ENCODE measurements at places on chromosomes 2 and 18.

DNA sequence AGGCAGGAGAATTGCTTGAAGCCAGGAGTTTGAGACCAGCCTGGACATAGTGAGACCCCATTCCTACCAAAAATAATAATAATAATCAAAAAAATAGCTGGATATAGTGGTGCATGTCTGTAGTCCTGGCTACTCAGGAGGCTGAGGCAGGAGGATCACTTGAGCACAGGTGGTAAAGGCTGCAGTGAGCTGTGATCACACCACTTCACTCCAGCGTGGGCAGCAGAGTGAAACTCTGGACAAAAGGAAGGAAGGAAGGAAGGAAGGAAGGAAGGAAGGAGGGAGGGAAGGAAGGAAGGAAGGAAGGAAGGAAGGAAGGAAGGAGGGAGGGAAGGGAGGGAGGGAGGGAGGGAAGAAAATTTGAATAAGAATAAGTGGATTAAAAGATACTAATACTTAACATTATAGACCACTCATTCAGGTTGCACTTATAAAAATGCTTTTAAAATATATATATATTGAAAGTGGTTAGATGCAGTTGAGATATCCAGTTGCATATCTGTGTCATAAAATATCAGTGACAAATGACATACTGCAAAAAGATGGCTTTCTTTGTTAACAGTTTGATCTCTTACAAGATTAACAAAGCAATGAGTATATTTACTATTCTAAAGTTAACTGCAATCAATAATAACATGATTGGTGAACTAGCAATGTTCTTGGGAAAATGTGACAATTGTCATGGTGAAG is 702.4 kb downstream of the CPS1 start:
- DNase-seq = no peak

GRCh38 chr18:79781331-79781941 is 16.3 kb upstream of the KCNG2 start:
- no peak for DNase-seq

DNA sequence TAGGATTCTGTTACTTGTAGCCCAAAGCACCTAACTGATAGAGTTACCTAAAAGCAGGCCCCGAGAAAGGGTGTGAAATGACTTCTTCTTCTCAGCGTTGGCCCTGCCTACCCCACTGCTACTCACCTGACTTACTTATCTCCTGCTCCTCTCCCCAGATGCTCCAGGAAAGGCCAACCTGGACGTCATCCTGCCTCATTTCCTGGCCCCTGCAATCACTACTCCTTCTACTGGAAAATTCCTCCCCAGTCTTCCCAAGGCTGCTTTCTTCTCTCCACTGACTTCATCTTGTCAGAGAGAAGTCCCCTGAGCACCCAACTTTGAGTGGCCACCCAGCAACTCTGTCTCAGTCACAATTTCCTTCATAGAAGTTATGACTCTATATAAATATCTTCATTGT is 63.4 kb upstream of the KLF7 start:
- DNase-seq = no peak

DNA sequence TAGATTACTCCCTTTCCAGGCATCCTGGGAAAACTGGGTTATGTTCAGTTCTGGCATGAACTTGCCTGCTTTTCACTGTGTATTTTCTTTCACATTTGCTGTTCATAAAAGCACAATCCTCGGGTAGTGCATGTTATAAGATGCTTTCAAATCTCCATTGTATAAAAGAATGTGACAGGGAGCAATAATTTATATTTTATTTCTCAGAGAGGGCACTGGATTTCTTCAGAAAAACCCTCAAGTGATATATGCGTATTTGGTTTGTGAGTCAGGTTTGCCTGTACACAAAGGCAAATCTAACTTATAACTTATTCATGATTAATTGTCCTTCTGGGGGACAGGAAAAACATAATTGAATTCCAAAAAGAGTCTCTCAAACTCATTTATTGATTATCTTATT is 440.7 kb upstream of the MMADHC start:
- no peak for DNase-seq

DNA sequence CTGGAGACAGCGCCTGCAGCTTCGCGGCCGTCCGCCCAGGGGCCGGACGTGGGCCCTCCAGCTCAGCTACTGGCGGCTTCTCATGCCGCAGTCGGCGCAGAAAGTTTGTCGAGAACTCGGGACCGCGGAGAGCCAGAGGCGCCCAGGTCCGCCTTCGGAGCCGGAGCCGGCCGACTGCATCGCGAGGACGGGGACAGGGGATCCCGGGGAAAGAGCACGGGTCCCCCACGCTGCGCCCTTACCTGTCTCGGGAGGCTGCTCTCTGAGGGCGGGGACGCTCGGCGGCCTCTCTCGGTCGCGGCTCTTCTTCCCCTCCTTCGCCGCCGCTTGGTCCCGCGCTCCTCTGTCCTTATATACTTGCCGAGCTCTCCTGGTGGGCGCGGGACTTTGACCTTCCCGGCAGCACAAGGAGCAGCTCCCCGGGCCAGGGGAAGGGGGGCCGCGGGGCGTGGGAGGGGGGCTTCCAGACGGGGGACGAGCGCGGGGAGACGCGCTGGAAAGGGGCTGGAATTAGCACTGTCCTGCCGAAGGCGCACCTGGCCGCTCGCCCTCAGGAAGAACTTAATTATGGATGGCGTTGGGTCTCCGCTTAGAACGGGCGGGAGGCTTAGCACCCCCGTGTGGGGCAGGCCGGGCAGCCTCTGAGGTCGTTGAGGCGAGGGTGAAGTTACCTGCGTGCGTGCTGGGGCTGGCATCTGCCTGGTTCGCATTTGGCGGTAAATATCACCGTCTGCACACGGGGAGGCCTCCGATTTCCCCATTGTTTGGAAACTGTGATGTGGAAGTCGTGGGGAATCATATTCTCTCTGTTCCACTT is at the start of gene POMC:
Gene POMC, minus strand, starts transcription at position 325 of the 817 bp plus-strand sequence. CDS start 3,808 bp downstream, outside the sequence.
- DNase-seq = no peak

DNA sequence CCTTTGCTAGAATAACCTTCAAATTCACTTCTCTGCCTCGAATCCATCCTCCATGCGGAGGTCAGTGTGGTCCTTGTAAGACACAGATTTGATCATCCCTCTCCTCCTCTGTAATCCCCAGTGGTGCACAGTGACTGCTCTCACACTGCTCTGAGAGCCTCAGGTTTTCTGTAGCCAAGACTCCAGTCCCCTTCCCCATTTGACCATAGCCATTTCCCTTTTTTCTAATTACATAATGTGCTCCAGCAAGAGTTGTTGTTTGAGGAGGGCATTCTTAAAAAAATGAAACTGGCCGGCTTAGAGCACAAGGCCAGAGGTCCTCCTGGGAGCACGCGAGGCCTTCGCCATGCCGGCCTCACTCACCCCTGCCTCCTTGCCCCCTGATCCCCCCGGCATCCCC is 34.7 kb upstream of the LPIN1 start:
- no peak for DNase-seq

DNA sequence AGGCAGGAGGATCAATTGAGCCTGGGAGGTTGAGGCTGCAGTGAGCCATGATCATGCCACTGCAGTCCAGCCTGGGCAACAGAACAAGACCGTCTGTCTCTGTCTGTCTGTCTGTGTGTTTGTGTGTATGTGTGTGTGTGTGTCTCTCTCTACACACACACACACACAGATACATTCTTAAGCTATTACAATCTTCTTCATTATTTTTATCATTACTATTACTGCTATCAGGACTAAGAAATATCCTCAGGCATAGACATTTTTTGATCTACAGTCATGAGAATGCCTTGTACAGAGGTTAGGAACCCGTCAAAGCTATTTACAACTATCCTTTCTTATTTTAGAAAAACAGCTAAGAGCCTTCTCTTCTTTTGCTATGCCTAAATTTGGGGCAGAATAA is 207.4 kb downstream of the NEDD4L start:
- DNase-seq = no peak

GRCh38 chr2:104447831-104448434 is 406.0 kb upstream of the POU3F3 start:
- DNase-seq = peak; percentile 11

DNA sequence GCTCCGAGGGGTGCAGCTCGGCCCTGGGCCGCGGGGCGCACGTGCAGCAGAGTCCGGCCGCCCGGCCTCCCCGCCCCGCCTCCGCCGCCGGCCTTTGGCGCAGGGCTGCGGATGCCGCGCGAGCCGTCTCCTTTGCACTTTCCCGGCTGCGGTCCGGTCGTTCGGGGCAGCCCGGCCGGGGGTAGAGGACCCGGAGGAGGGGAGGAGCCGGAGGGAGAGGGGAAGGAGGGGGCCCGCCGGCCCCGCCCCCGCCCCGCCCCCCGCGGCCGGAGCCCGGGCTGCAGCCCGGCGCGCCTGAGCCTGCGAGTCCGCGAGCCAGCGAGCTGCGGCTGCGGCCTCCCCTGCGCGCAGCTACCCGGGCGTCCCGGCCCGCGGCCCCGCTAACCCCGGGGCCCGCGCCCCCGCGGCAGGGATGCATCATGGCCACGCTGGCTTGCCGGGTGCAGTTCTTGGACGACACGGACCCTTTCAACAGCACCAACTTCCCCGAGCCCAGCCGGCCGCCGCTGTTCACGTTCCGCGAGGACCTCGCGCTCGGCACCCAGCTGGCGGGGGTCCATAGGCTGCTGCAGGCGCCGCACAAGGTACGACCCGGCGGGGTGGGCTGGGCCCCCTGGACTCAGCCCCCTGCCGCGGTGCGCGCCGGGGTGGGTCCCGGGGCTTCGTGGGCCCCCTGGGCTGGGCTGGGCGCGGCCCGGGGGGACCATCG is at the start of gene FHOD3:
Gene FHOD3, plus strand, starts transcription at position 297 of the 709 bp plus-strand sequence. Its CDS starts 123 bp downstream, at position 420.
- DNase-seq = no peak

DNA sequence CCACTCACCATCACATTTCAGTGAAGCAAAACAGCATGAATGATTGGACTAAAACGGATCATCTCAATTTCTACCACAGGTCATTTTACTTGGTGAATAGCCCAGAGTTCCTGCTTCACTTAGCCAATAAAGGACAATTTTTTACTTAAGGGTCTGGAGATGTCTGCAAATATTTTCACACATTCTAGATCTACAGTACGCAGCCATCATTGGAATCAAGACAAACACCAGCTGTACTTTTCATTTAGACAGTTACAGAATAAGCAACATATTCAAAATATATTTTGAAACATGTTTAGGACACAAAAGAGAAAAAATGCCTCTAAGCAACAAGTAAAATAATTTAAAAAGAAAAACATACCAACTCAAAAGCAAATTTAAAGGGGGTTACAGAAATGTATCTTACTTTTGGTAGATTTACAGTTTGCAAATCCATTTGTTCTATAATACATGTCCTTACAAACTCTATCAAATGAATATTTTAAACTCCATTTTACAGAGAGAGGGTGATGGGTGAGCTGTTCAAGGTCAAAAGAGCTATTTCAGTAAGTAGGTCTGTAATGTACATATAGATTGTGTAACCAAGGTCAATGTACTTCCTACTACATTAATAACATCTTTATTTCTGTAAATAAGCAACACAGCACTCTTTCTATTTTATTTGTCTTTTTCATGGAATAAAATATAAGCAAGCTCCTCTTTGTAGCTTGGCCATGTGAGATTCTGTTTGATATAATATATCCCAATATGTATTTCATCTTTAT is 13.4 kb downstream of the PPP1R1C start:
- DNase-seq = no peak

DNA sequence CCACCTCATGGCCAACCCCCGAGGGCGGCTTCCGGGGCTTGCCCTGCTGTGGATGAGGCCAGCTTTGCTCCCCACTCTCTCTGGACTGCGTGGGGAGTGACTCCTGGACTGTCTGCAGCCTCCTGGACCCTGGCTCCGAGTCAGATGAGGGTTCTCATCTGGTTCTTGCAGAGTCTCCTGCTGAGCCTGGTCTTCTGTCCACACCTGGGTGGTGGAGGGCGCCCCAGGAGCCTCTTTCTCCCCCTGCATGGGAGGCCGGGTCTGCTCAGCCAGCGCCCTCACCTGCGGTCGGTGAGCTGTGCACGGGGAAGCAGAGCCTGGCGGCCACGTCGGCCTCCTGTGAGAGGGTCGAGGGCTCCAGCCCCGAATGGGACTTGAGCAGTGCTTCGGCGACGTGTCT is 78.3 kb downstream of the RTP5 start:
- DNase-seq = no peak

DNA sequence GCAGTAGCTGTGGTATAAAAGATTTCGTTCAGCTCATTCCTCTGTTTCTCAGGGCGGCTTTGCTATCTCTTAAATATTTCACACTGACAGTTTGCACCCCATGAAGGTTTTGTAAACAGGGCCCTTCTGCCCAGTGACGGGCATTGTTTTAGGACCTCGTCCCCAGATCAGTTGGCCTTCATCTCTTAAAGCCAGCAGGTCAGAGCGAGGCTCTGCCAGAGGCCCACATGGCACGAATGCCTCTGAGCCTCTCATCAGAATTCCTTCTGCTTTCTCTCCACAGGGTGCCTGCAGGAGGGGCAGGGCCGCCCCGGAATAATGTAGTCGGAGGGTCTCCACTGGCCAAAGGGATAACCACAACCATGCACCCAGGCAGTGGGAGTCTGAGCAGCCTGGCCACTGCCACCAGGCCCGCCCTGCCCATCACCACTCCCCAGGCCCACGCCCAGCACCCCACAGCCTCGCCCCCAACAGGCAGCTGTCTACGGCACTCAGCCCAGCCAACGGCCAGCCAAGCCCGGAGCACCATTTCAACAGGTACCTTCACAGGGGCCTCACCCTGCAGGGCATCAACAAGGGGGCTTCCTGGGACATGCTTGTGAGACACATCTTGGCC is 177.0 kb downstream of the SEPTIN10 start:
- DNase-seq = no peak

DNA sequence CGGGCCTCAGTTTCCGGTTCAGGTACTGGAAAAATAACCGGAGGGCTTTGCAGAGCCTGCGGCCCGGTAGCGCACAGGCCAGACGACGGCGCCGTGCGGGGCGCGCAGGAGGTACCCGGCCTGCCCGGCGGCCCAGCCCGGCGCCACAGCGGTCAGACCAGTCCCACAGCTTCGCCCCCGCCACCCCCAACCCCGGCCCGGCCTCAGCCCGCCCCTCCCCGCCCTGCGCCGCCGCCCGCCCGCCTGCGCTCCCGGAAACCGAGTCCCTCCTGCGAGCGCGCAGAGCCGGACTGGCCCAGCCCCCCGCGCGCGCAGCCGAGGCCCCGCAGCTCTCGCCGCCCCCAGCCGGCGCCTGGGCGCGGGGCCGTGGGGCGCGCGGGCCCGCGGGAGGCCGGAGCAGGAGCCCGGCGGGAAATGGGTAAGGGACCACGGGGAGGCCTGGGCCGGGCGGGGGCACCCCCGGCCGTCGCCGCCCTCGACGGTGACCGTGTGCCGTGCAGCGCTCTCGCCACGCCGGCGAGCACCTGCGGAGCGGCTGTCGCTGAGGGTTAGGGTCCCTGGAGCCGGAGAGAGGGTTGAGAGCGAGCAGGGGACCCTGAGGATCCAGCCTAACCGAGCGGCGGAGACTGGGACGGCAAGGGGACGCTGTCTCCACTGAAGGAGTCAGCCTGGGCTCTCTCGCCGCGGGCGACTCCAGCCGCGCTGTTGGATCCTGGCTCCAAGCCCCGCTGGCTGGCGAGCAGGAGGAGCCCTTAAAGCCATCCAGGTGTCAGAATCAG is 16.5 kb upstream of the PSD4 start:
- no peak for DNase-seq
